Thymus (tissue), 14 donors: ENCODE measurements at places on chromosomes 1 and 21.

DNA sequence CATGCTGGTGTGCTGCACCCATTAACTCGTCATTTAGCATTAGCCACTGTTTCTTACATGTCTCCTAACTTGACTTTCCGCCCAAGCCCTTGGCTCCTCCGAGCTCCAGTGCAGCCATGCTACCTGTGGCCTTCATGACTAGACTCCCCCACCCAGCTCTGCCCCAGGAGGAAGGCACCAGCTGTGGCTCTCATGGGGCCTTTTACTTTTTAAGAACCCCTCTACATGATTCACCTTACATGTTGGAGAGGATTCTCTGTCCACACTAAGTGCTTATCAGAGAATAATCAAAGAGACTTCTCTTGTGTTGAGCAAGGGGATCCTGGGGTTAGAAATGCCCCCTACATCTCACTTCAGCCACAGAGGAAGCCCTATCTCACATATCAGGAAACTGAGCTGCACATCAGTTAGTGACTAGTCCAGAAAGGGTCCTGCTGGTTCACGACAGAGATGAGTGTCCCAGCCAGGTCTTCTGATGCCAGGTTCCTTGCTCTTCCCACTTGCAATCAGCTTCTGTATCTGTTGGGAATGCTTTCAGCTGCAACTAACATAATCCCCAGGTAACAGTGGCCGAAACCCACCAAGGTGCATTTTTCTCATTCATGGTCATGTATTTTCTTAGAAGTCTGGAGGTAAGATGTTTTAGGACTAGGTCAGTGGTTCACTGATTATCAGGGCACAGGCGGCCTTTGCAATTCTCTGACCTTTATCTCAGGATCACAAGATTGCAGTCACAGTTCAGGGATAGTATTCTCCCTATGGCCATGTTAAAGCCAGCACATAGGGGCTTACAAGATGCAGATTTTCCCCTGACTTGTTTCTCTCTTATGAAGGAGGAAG lies 45.9 kb downstream of the KLHDC7A start:
- DNase-seq: no peak

- no peak for DNase-seq
Measured at GRCh38 chr1:222641269-222641948, 23.5 kb downstream of the MIA3 start.

GRCh38 chr1:87575528-87575927 lies 246.8 kb downstream of the LMO4 start:
- no peak for DNase-seq

GRCh38 chr1:202938287-202938925 lies 11.4 kb upstream of the KLHL12 start:
- DNase-seq: no peak

DNA sequence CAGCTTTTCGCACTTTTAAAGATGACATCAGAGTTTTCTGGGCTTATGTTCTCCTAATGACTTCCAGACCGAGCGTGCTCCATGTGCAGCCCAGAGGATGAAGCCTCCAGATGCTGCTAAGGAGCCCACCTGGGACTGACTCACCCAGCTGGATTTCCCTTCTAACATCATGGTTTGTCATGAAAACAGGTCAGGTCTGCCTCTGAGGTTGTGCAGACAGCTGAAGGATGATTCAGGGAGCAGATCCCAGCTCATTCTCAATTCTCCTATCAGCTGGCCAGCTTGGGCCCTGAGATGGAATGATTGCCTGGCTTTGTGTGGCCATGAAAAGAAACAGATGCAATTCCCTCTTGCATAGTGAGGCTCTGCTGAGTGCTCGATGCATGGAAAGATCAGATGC lies 123.9 kb upstream of the DUSP10 start:
- no peak for DNase-seq

- DNase-seq: no peak
Measured at GRCh38 chr1:204127597-204128242, 24.1 kb downstream of the ETNK2 start.

GRCh38 chr1:234697015-234697414 lies 87.0 kb upstream of the IRF2BP2 start:
- DNase-seq: no peak
